ENCODE measurements at places on chromosomes 5 and 9.

DNA sequence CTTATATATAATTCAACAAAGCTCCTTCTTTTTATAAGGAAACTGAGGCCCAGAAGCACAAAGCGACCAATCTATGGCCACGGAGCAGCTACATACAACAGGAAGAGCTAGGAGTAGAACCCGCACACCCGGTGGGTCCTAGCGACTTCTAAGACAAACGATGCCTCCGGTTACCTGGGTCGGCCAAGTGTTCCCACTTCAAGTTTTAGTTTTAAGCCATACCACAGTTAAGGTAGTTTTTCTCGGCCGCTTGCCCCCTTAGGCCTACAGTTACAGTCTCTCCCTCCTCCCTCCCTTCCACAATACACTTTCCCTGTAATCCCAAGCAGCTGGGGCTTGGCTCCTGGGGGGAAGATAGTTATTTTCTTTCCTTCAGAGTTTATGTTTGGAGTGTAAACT lies 533 bp downstream of the SREK1IP1 start:
- peak; percentile 5 for DNase-seq

DNA sequence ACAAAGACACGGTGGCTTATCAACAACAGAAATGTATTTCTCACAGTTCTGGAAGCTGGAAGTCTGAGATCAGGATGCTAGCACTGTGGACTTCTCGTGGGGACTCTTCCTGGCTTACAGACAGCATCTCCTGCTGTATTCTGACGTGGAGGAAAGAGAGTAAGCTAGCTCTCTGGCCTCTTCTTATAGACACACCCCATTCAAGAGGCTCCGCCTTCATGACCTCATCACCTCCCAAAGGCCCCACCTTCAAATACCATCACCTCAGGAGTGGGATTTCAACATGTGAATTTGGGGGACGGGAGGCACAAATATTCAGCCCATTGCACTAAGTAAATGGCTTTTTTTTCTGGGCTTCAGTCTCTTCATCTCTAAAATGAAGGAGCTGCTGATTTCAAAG lies 27.6 kb downstream of the KCNMB1 start:
- DNase-seq = no peak

GRCh38 chr9:7607421-7607820 lies 192.2 kb downstream of the DMAC1 start:
- DNase-seq = no peak

DNA sequence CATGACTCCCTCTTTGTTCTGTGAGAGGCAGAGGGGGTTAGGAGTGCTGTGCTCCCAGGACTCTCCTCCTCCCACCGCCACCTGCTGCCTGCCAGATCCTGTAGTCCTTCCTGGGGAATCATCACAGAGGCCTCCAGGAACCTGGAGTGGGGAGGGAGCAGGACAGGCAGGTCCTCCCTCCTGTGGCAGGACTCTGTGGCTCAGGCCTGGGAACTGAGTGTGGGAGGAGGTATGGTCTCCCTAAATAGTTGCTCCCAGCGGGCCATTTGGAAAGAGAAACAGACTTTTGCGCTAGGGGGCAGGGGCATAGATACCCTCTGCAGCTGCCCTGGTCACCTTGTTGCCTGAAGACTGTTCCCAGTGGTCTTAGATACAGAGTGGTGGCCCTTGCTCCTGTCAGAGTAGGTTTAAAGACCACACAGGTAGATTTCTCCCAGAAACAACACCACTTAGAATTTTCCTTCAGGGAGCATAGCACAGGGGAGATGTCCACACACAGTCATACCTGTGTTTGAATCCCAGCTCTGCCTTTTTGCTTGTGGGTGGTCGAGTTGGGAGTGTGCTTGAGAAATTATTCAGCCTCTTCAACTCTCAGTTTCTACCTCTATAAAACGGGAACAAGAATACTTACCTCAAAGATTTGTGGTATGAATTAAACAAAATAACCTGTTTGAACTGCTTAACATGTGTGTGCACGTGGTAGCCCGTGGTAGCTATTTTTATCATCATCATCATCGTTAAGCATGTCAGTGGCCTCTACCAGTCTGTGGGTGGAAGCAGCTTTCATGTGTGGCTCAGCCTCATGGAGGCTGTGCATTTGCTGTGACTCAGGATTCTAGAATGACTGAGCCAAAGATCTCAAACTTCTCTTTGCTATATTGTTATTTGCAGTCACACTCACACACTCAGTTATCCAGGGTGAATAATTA lies 55.8 kb downstream of the SLC22A5 start:
- peak; percentile 61 for DNase-seq

GRCh38 chr5:59772757-59773156 lies 120.8 kb downstream of the PDE4D start:
- DNase-seq = no peak

- no peak for DNase-seq
These were observed 16.6 kb downstream of the ATP10B start for GRCh38 chr5:160835376-160835775.

DNA sequence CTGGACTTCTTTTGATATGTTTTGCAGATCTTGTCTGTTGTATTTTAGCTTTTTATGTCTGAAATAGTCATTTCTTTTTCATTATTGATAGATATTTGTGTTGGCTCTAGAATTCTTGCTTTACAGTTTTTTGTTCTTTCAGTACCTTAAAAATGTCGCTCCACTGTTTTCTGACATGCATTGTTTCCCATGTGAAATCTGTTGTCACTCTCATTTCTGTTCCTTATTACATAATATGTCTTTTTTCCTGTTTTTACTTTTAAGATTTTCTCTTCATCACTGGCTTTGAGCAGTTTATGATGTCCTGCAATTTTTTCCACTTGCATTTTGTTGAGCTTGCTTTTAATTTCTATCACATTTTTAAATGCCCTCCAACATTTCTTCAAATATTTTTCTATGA lies 270.4 kb upstream of the TARS1 start:
- DNase-seq = no peak
